Progenitor cell of endocrine pancreas (in vitro differentiated cells): ENCODE measurements at places on chromosomes 12 and 14.

DNA sequence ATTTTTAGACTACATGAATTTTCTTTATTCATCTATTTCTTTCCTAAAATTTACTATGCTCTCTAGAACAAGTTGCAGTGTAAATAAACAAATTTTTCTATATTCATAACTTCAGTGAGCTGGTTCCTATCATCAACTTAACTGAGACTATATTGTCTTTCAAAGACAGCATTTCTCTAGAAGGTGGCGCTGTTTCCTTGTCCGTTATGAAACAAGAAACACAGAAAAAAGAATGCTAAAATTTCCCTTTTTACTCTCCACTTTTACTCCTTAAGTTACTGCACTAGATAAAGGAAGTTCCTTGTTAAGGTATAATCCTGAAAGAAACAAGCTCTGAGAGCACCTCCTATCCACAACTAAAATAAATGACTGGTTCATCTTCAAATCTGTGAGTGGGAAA, 8.2 kb upstream of the CLEC2A start:
- no peak for DNase-seq

- DNase-seq = no peak
Observed at GRCh38 chr12:49358483-49359141, 8.7 kb upstream of the SPATS2 start.

DNA sequence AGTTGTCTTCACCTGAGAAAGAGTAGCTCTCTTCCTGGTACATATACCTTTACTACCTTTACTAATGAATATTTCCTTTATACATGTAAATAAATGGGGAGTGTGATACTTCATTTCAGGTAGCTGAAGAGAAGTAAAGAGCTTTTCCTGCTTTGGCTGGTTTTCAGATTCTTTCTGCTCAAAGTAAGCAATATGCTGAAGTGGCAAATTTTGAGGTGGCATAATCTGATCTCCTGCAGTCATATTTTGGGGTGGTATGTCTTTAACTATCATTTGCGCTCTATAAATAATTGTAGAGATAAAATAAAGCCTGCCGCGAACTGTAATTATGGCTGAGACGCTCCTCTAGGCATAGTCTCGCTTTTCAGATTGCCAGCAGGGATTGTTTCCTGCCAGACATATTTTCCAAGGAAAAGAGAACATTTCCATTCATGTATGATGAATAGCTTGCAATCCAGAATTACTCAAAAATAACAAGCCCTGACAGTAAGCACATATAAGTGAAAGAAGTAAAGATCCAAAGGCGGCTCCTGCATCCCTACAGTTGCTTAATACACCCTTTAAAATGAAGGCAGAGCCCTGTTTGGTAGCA, 200.7 kb downstream of the C12orf50 start:
- DNase-seq = no peak

DNA sequence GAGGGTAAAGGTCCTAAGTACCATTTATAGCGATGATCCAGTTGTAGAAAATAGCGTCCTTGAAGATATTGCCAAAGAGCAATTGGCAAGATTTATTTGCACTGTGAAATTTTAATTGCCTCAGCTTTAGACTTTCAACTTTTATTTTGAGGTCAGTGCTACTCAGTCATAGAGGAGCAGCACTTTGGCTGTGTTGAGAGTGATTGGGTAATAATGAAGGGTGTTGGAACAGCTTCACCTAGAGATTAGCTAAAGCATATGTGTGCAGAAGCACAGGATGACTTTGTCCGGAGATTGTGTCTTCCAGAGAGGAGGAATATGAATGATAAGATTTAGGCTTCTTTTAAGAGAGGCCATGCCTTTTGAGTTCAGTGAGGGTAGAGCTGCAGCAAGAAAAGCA, 164.8 kb downstream of the NPAS3 start:
- no peak for DNase-seq

GRCh38 chr12:108713471-108713870, 17.8 kb downstream of the CORO1C start:
- no peak for DNase-seq

GRCh38 chr14:63212776-63213500, 8.7 kb downstream of the RHOJ start:
- DNase-seq = no peak

- DNase-seq = no peak
Observed at GRCh38 chr12:117151403-117152031, 38.8 kb downstream of the FBXO21 start.

- DNase-seq = no peak
Observed at GRCh38 chr14:105201925-105202513, 20.9 kb upstream of the NUDT14 start.

GRCh38 chr14:35252451-35252868, 39.7 kb upstream of the PSMA6 start:
- DNase-seq = no peak

DNA sequence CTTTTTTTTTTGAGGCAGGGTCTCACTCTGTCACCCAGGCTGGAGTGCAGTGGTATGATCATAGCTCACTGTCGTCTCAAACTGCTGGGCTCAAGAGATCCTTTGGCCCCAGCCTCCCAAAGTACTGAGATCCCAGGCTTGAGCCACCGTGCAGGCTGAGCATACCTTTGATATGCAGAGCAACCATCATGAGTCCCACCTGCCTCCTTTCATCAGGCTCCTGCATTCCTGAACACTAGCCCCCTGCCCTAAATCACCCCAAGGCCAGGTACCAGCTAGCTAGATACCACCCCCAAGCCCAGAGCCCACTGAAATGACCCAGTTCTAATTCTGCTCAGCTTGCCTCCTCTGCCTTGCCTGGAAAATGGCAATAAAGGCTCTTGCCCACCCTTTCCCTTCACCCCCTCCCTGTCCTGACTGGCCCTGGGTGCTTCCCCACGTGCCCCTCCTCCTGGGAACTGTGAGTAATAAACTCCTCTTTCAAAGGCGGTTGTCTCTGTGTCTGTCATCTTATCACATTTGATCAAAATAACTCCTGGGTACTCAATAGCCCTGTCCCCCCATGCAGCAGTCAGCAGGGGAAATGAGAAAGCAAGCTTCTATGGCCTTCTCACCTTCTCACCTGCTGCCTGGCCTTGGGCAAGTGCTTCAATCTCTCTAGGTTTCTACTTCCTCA, 6.4 kb upstream of the BRF1 start:
- DNase-seq = no peak

DNA sequence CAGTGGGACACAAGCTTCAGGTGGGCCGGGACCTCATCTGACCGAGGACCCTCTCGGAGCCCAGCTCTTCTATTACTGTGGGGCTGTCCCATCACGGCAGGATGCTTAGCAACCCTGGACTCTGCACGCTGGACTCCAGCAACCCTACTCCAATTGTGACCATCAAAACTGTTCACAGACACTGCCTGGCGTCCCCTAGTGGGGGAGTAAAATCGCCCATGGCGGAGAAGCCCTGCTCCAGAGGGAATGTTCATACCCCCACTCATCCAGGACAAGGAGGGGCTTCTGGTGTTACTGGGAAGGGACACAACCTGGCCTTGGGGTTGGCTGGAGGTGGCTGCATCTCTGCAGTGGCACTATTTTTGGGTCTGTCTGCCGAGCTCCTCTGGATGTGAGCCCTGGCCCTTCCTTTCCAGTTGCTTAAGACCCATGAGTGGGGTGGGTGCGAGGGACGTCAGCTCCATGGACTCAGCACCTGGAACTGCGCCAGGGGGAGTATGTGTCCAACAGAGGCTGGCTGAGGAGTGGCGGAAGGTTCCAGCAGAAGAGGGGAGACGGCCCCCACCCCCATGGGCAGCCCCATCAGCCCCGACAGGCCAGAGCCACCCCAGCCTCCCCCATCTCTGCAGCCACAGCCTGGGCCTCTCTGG, 103.8 kb downstream of the RFLNA start:
- DNase-seq = no peak

DNA sequence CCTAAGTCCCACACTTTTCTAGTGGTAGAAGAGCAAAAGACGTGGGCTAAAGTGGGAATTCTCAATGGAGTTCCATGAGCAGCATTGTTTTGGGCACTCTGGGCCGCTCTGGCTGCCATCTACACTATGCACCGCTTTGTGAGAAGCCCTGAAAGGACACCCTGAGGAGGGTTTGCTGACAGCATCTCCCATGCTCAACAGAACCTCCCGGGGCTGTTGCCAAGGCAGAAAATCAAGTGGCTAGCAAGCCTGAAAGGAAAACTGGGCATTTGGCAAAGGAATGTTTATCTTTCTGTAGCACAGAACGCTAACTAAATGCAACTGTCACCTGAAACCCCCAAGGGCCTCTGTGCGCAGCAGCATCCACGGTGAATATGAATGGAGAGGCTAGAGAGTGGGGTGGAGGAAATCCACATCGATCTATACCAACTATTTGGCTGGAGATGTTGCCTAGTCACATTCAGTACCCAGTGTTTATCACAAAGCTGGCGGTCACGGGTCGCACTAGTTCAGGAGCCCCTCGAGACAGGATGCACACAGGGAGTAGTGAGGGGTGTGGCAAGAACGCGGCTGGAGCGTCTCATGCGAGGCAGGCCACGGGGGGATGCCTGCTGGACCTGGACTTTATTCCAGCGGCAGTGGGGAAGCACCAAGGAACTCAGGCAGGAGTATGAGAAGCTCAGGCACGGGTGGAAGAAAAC, 14.2 kb downstream of the APPL2 start:
- no peak for DNase-seq

DNA sequence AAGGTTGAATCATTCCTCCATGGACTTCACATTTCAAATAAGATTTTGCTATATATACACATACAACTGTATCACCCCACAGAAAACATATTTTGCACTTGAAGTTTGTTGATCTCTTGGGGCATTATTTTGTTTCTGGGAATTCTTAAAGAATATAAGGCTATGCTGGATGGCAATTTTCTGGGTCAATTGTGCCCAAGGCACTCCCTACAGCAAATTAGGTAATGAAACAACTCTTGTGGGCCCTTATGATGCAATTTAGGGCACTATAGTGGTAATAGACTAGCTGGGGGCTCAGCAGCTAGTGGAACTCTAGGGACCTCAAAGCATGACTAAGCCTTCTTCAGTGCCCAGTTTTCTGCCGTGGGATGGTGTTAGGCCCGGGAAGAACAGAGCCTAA, 444.4 kb downstream of the NRXN3 start:
- DNase-seq = no peak

GRCh38 chr12:1777798-1778197, 42.6 kb upstream of the LRTM2 start:
- DNase-seq = no peak

DNA sequence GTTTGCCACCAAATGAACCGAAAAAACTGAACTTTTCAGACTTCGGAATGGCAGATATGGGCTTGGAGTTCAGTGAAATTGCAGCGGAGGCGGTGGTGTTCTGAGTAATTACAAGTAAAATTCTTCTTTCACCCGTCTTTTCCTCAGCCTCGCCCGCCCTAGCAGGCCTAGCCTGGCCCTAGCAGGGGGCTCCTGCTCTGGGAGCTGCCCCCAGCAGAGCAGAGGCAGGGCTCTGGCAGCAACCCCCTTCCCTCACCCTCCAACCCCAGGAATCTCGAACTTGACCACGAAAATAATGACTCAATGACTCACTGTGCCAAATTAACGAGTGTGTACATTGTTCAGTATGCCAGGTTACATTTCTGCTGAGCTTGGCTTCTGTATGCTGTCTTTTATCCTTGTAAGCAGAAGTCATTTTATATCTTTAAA, 1.1 kb downstream of the PAPLN start:
- no peak for DNase-seq

GRCh38 chr12:130839770-130840404, 837 bp upstream of the STX2 start:
- no peak for DNase-seq

- no peak for DNase-seq
Observed at GRCh38 chr12:122935318-122935717, 30.9 kb downstream of the ABCB9 start.

DNA sequence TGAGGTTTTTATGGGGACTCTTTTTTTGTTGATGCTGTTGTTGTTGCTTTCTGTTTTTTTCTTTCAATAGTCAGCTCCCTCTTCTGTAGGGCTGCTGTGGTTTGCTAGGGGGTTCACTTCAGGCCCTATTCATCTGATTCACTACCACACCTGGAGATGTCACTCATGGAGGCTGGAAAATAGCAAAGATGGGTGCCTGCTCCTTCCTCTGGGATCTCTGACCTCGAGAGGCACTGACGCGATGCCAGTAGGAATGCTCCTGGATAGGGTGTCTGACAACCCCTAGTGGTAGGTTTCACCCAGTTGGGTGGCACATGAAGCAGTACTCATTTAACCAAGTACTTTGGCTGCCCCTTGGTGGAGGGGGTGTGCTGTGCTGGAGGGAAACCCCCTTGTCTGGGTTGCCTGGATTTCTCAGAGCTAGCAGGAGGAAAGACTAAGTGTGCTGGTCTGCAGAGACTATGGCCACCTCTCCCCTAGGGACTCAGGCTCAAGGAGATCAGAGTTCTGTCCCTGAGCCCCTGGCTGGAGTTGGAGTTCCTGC, 745.5 kb downstream of the TMTC2 start:
- DNase-seq = no peak

- no peak for DNase-seq
Observed at GRCh38 chr12:3140284-3140683, 63.1 kb downstream of the TSPAN9 start.
